Activated effector memory CD4-positive, alpha-beta T cell treated with Interleukin-2 at 50 U/mL for 16 hours (primary cell): ENCODE measurements at places on chromosomes 5 and 9.

DNA sequence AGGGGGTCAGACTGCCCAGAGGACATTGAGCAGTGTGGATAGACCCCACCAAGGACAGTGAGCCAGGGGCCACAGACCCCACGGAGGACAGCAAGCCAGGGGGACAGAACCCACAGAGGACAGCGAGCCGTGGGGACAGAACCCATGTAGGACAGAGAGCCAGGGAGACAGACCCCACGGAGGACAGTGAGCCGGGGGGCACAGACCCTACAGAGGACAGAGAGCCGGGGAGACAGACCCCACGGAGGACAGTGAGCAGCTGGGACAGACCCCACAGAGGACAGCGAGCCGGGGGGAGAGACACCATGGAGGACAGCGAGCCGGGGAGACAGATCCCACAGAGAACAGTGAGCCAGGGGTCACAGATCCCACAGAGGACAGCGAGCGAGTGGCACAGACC lies 3.4 kb upstream of the ZDHHC11 start:
- no peak for DNase-seq

DNA sequence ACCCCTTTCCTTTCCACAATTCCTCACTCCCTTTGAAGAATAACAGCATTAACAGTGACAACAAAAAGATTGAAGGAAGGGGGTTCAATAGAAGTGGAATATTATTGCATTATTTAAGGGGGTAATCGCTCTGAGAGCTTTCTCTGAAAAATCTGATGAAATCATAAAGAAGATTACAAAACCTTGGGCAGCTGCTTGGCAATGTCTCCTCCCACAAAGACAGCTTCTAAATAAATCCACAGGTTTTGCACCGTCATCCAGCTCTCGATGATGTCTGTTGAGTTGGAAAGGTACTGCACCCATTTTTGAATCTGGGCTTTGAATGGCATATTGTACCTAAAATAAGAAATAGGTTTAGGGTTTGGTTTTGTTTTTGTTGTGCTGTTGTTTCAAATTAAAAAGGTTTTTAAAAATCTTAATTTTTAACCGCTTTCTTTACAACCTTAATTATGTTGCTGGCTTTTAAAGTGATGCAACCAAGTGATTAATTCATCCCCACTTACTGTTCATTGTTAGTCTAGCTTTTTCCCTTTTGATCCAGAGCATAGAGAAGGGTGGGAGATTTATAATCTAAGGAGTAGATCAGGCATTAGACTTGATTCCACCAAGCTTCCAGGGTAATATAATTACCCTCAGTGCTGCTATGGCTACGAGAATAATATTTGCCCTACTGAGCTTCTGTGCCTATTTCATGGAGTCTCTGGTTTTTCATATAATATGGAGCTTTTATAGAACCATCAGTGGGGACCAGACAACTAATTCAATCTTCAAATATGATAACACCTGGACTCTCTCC lies 85.0 kb downstream of the DNAH5 start:
- no peak for DNase-seq

DNA sequence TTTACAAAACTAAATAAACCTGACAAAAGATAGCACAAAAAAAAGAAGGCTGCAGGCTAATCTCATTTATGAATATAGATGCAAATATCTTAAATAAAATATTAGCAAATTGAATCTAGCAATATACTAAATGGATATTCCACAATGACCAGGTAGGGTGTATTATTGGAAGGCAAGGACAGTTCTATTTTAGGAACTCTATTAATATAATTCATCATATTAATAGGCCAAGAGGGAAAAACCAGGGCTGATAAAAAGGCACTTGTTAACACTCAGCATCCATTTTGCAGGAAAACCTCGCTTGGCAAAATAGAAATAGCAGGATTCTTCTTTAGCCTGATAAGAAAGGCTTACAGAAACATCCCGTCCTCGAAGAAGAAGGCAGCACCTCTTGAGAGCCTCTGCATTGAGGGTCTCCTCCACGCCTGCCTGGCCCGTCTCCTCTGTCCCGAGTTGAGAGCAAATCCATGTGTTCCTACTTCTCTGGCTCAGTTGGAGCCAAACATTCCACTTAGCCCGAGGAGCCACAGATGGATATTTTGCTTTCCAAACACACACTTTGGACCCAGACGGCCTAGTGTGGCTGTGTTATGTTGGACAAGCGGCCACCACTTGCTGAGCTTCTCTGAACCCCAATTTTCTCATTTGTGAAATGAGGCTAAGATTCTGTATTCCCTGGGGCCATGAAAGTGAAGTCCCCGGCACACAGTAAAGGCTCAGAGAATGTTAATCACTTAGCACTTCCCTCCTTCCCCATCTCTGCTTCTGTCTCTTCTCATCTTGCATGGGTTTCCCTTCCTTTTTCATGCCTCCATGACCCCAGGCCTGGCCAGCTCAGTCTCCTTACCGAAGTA lies 181.8 kb upstream of the MVB12B start:
- no peak for DNase-seq

GRCh38 chr9:26677965-26678706 lies 214.5 kb downstream of the CAAP1 start:
- no peak for DNase-seq

GRCh38 chr5:138449501-138450239 lies 10.8 kb downstream of the REEP2 start:
- peak; percentile 59 for DNase-seq

DNA sequence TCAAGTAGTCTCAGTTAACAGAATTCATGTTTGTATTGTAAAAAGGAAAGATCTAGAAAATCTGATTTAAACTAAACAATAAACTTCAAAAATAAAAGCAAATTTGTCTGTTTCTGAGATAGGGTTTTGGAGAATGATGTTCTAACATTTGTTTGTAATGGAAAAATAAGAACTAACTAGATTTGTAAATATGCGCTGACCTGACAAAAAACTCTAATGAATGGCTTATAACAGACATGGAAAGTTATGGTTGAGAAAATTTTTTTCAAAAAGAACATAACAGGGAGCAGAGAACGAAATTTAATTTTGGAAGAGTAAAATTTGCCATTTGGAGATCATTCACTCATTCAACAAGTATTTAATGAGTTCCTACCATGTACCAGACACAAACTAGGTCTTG lies 179.0 kb upstream of the TARS1 start:
- no peak for DNase-seq

DNA sequence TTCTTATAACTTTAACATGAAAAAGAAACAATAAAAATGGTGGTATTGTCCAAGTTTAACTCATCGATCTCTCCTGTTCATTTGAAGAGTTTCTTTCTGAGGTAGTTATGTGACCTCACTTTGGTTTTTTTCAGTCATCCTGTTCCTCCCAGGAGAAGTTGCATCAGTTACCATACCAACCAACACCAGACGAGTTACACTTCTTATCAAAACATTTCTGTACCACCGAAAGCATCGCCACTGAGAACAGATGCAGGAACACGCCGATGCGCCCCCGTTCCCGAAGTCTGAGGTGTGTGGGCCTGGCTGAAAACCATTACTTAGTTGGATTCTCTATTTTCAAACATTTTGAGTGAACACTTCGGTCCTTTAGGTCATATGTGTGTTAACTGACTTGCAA lies 96.3 kb downstream of the CD180 start:
- DNase-seq = no peak

GRCh38 chr5:108687595-108688200 lies 60.0 kb upstream of the FER start:
- DNase-seq = no peak

- no peak for DNase-seq
These were observed 100.6 kb downstream of the LHFPL2 start for GRCh38 chr5:78547731-78548615.

GRCh38 chr9:72134801-72135200 lies 14.4 kb upstream of the GDA start:
- DNase-seq = no peak

GRCh38 chr9:95901506-95901905 lies 26.0 kb downstream of the ERCC6L2 start:
- no peak for DNase-seq

GRCh38 chr5:154385236-154385512 lies 60.6 kb upstream of the SAP30L start:
- no peak for DNase-seq

- peak; percentile 75 for DNase-seq
These were observed 47.5 kb downstream of the DBH start for GRCh38 chr9:133683586-133684120.

GRCh38 chr9:81430727-81431126 lies 258.6 kb downstream of the TLE1 start:
- DNase-seq = no peak

DNA sequence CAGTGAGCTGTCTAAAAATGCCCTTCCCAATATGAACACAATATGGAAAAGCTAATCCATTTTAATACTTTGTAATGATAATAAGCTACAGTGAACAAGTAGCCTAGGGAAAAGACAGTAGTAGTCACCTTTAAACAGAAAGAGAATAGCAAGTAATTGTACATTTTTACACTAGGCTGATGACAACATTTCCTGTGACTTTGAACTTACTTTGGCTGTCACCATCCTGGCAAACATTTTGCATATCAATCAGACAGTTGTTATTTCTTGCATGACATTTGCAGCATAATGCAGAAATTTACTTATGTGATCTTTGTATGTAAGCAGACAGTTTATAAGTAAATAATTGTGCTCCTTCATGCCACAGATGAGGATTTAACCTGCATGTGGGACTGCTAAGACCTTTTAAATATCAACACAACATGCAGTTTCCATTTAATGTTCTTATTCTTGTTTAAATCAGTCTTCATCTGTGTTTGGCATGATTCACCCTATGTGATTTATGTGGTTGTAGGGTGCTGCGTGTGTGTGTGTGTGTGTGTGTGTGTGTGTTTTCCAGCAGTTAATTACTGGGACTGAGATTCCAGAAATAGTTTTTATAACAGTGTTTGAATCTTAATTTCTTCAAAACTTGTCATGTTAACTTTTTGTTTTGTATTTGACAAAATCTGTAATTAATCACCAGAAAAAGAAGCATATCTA lies 997.1 kb upstream of the ARRDC3 start:
- DNase-seq = no peak

DNA sequence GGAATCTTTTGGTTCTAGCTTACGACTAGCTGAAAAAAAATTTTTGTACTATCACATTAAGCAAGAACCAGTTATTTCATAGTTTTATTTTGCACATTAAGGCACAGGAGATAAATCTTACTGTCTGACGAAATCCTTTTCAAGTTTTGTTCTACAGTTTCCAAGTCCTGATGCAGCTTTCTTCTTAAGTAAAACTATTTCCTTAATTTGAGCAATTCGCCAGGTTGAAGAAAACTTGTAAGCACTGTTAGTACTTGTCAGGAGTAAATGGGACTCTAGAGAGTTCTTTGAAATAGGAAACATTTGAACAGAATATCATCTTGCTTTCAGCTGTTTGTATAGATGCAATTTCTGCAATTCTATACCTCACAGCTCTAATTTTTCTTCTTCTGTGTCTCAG lies 318.8 kb upstream of the ELAVL2 start:
- DNase-seq = no peak

DNA sequence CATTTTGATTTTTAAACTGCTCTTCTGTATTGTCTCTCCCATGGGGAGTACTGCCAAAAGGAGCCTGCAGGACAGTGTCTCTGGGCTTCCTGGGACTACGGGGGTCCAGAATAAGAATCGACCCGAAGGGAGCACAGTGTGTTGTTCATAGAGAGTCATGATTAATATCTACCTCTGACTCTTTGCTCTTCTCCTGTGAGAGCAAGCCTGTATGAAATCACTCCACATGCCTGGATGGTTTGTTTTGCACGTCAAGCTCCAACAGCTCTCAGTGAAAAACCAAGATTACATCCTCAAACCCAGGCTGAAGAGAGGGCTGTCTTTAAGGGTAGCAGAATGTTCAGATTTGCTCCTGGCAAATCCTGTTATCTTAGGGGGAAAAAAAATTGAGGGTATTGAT lies 1860.0 kb upstream of the WWC1 start:
- no peak for DNase-seq

GRCh38 chr5:171142617-171143016 lies 166.4 kb upstream of the TLX3 start:
- DNase-seq = no peak

DNA sequence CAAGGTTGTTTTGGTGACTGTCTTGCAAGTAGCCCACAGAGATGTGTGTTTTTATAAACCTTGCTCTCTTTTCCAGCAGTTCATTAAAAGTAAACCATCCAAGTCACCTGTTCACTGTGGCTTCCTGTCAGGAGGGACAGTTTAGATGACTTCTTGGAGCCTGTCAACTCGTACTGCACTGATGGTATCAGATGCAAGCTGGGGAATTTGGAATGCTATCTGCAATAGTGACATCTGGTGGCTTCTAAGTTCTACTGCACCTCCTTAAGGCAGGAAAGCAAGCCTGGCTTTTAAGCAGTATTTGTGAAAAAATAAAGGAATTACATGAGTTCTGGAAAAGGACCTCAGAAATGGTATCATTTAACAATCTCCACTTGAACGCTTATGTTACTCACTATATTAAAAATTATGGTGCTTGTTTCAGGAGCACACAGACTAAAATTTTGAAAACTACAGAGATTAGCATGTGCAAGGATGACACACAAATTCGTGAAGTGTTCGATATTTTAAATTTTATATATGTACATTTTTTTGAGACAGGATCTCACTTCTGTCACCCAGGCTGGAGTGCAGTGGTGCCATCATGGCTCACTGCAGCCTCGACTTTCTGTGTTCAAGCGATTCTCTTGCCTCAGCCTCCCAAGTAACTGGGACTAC lies 164.0 kb downstream of the TTC39B start:
- no peak for DNase-seq

DNA sequence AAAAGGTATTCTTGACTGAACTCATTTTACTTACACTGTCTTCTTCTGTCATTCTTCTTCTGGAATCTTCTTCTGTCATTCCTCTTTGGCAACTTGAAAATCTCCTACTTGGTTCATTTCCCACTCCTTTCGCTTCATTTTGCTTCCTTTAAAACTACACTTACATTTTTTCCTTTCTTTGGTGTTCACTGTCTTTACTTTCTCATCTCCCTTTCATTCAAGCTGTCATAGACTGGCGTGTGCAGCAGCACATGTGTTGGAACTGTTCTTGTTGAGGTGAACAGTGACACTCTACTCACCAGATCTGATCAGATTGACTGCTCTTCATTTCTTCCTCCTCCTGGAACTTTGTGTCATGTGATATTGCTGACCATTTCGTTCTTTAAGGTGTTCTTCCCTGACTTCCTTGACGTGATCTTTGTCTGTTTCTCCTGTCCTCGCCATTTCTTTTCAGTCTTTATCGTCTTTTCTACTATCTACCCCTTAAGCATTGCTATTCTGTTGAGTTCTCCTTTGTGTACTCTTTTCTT lies 6.4 kb downstream of the DNAJC25 start:
- no peak for DNase-seq

GRCh38 chr5:58940446-58940845 lies 357.6 kb downstream of the RAB3C start:
- no peak for DNase-seq

GRCh38 chr5:30237189-30237588 lies 956.3 kb upstream of the CDH6 start:
- DNase-seq = no peak

- no peak for DNase-seq
These were observed 32.6 kb upstream of the PLAC8L1 start for GRCh38 chr5:146137967-146138403.

- DNase-seq = no peak
These were observed 146.4 kb upstream of the FGF10 start for GRCh38 chr5:44535621-44536020.
